ENCODE measurements at places on chromosomes 4 and X.
A peak's percentile ranks its signal among the peaks of the same experiment; 100 is the strongest.

DNA sequence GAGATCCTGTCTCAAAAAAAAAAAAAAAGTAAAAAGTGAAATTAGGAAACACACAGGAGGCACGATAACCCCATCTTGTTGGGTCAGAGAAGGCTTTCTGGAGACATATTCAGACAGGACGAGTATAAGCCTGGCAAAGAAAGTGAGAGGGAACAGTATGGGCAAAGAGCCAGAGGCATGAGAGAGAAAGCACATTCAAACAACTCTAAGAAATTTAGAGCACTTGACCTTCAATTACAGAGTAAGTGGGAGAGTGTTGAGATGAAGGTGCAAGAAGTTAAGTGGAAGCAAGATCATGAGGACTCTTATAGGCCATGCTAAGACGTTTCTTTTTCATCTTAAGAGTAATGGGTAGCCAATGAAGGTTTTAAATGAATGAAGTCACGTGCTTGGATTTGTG is 70.4 kb downstream of the ELOVL6 start:
- DNase-seq = no peak

- no peak for DNase-seq
Measured at GRCh38 chr4:31548021-31548420, 827.9 kb downstream of the PCDH7 start.

DNA sequence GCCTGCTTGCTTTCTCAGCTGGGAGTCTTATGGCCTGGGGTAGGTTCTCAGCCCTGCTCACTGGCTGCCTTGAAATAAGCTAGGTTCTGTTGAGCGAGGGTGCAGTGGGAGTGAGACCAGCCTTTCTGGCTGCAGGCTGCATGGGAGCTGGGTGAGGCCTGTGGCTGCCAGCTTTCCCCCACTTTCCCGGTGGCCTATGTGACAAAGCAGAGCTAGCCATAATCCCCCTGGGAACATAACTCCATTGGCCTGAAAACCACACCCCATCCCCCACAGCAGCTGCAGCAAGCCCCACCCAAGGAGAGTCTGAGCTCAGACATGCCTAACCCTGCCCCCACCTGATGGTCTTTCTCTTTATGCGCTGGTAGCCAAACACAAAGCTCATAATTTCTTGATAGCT is 118.9 kb downstream of the KLHL4 start:
- DNase-seq = no peak

DNA sequence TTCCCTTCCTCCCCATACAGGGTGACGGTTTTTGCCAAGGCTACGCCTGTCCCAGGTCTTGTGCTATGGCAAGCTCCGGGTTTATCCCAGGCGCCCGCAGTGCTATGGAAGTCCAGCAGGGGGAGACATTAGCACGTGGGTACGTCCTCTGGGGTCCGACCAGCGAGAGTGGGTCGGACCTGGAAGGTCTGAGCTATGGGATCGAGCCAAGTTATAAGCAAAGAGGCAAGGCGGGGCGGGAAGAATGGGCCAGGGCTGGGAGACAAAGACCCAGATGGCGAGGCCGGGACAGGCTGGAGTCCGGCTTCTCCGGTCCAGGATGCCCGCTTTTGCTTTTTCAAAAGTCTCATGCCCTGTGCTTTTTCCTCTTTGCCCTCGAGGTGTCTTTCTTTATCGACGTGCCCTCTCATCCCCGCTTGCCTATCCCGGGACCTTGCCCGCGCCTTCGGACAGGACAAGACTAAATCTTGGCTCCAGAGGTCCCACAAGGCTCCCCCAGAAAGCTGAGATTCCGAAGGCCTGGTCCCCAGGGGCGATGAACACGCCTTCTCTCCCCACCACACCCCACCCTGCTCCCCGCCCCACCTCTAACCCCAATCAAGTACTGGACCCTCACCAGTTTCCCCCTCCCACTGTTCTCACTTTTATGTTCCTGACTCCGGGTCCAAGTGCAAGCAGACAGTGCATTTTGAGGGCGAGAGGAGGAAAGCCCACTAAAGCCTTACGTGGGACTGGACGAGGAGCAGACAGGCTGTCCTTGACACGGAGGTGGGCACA is 785 bp upstream of the EFNB1 start:
- peak; percentile 59 for DNase-seq

GRCh38 chrX:120774606-120775005 is 101.1 kb downstream of the CT47B1 start:
- DNase-seq = no peak

DNA sequence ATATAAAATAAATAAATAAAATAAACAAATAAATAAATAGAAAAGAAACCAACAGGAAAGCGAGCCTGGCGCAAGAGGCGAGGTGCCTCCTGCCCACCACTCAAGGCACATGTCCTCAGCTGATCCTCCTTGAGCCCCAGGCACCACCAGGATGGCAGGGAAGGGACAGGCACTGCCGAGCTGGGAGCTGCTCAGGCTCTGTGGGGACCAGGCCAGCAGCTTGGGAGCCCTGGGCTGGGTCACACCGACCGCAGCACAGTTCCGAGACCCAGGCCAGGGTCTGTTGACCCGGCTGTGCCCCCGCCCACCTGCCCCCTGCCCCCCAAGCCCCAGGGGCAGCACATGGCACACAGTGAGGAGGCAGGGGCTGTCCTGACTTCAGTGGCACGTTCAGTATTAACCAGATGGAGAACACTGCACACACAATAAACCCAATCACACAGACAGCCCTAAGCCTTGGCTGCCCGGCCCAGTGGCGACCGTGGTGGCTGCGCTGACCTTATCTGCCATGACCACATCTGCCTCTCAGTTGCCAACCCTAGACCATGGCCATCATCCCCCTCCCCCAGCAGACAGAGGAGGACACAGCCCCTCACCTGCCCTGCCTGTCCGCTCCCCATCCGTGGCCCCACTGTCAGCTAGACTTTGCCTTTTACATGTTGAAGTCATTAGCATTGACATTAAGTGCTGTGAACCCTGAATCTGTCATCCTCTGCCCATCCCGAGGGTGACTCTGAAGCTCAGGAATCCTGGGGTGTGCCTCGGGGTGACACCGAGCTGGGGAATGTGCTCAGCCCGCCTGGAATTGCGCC is 2.9 kb upstream of the TREX2 start:
- no peak for DNase-seq

GRCh38 chr4:3286335-3287175 is 6.3 kb upstream of the RGS12 start:
- DNase-seq = peak; percentile 84

DNA sequence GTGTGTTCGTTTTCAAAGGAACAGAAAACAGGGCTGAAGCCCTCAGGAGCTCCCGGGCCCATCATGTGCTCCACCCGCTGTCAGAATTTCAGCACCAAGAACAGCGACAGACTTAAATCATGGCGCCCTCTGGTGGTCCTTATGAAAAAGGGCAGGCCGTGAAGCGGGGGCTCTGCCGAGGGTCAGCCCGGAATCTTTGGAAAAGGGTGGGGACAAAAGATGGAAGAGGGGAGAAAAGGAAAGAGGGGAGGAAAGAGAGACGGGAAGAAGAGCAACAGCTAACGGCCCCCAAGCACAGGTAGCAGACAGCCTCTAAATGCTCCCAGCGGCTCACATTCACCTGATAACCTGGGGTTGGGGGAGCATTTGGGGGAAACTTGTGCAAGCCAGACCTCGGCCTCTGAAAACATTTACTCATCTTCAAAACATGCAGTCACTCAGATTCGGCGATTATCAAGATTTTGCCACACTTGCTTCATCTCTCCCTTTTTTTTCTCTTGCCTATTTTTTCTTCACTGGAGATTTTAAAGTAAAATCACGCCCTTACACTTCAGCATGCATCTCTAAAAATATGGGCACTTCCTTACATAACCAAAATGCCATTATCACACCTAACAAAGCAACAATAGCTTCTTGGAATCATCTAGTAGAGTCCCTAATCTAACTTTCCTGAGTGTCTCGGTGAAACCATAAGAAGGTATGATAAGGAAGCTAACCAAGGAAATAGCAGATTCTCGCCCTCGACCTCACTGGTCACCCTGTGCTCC is 28.1 kb upstream of the MAN2B2 start:
- DNase-seq = peak; percentile 66

- DNase-seq = no peak
Measured at GRCh38 chrX:150363561-150364346, 637 bp downstream of the MAMLD1 start.

- no peak for DNase-seq
Measured at GRCh38 chr4:71189471-71189870, 149.3 kb upstream of the SLC4A4 start.

DNA sequence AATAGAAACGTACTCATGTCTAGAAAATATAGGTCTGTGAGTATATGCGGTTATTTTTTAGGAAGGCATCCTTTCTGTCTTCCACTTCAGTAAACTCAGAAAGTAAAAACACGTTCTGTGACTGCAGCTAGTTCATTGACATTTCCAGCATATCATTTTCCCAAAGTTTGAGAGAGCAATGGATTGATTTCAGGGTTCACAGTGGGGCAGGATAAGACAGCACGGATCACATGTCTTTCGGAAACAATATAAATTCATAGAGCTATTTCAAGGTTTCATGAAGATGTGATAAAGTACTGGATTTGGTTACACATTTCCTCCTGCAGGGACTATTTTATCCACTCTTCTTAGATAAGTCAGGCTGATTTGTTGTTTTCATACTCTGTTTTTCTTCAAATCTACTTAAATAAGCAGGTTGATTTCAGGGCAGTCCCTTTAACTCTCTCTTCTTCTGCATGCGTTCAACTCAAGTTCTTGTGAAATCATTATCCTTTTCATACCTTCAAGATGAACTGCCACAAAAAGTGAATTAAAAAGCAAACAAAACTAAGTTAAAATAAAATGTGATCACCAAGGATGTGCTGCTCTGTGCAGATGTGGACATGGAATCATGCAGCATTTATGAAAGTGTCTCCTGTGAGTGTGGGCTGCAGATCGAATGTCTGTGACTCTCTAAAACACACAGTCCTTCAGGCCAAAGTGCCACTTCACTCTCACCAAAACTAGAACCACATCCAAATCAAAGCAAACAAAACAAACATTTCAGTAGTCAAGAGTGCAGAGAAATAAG is 187.7 kb downstream of the UNC5C start:
- no peak for DNase-seq

DNA sequence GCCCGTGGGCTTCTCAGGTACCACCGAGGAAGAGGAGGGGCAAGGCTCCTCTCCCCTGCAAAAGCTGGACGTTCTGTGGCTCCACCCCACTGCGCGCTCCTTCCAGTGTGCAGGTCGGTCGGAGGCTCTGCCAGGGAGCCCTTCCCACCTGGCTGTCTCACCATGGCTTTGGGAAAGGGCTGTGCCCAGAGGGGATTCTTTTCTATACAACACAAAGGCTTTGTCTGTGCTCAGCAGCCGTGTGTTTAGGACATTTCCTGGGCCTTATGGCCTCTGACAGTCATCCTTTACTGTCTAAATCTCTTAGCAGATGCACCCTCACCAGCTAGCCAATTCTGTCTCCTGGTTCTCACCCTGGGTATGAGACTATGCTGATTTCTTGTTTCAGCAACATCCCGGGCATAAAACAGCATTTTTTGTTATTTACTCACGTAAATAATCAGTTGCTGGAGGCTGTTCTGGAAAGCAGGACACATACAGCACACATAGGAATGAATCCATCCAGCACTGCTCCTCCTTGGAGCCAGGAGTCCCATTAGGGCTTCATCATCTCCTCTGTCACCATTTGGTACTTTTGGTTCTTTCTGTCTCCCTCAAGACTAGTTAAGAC is 20.4 kb upstream of the ATXN3L start:
- DNase-seq = no peak

DNA sequence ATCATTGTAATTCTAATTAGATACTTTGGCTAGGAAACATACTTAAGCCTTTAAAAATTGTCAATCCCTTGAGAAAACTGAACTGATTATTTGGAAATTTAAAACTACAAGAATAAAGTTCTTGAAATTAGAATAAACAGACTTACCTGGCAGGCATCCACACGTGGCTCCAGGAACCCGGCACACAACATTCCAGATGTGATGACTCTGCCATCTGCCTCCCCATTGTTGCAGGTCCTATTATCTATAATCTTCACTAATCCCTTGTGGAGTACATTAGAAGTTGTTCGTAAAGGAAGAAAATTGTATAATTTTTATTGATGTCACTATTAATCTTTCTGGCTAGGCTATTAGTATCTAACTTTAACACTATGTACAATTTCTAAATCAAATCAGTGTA is 16.2 kb upstream of the GNRHR start:
- DNase-seq = no peak

DNA sequence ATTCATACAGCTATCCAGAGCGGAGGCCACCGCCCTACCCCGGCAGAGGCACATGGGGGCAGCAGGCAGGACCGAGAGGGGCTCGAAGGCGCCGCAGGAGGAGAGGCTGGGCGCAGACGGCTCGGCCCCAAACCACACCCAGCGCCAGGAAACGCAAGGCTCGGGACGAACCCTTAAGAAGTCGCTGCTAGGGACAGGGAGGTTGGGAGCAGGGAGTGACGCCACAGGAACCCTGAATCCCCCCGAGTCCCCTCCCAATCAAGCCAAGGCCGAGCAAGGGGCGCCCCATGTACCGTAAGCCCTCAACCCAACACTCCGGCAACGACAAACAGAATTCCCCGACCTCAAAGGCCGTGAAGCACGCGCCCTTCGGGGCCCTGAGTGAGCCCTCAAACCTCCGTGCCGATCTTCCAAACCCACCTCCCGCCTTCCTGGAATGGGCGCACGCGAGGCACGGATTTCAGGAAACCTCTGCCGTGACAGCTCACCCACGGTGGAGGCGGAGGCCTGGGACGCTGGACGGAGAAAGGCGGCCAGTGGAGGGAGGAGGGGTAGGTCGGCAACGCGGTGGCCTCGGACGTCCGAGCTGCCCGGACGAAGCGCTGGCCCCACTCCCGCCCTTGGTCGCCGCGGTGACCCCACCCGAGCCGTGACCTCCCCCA is 1.8 kb downstream of the ZFYVE28 start:
- DNase-seq = no peak

- no peak for DNase-seq
Measured at GRCh38 chr4:85078016-85078415, 111.5 kb upstream of the WDFY3 start.

DNA sequence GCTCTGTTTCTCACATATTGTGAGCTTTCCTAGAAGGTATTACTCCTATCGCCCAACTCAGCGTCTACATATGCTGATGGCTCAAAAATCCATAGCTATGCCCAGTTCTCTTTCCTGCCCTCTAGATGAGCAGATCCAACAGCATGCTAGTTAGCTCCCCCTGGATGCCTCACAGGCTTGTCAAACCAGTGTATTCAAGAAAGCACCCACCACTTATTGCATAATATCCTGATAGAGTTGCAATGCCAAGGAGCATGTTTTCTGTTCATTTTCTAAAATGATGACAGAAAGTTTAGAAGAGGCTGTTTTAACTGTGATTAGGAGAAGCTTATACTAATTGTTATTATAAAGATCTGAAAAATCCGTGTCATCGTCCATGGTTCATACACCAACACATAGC is 1.9 kb upstream of the PACRGL start:
- DNase-seq = no peak

DNA sequence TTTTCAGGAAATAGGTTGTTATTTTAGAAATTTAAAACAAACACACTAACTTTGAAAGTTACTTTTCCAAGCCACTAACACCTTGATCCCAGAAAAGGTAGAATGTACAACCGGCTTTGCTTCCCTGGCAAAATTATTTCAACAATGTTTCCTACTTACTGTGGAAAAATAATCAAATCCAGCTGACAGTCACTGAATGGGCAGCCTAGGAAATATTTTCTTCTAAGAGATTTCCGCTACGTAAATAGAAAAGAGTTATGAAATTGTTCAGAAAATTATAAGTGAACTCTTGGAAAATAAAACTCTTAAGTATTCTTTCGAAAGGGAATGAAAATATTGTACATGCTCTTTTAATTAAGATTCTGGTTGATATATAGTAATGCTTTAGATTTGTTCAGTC is 195.7 kb downstream of the GASK1B start:
- no peak for DNase-seq

GRCh38 chr4:24764345-24764744 is 31.0 kb upstream of the SOD3 start:
- DNase-seq = no peak

- no peak for DNase-seq
Measured at GRCh38 chrX:38699696-38700095, 101.6 kb upstream of the MID1IP1 start.
